Frontal cortex (tissue), 4 donors: ENCODE measurements at places on chromosomes 13 and 19.

- no peak for DNase-seq
These were observed 361.2 kb downstream of the SUCLA2 start for GRCh38 chr13:47639738-47640447.

GRCh38 chr13:97359181-97360057, 74.5 kb upstream of the RAP2A start:
- DNase-seq = no peak

- no peak for DNase-seq
These were observed 4.2 kb upstream of the DAPK3 start for GRCh38 chr19:3975144-3975543.

- DNase-seq = peak; percentile 55
These were observed at the start of gene CDC34 for GRCh38 chr19:531753-532560. Gene CDC34 (plus strand): TSS chr19:531760. CDS start chr19:531932, 172 bp downstream.

GRCh38 chr19:13097463-13098258, 5.0 kb downstream of the LYL1 start:
- no peak for DNase-seq

DNA sequence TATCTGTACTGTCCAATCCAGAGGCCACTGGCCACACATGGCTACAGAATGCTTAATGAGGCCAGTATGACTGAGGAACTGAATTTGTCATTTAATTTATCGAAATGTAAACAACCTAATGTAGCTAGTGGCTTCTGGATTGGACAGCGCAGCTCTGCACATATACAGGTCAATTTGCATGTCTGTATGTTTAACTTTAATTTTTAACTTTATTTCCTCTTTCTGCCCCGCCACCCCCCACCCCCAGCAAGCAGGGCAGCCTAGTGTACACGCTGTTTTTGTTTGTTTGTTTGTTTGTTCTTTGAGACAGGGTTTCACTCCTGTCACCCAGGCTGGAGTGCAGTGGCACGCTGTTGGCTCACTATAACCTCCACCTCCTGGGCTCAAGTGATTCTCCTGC, 15.5 kb downstream of the ZSWIM9 start:
- no peak for DNase-seq

- no peak for DNase-seq
These were observed 6.1 kb upstream of the LSM4 start for GRCh38 chr19:18329035-18329376.

- DNase-seq = no peak
These were observed 214.9 kb downstream of the KCNRG start for GRCh38 chr13:50229960-50230661.

- peak; percentile 25 for DNase-seq
These were observed 290.9 kb upstream of the SOX21 start for GRCh38 chr13:95003019-95003813.

DNA sequence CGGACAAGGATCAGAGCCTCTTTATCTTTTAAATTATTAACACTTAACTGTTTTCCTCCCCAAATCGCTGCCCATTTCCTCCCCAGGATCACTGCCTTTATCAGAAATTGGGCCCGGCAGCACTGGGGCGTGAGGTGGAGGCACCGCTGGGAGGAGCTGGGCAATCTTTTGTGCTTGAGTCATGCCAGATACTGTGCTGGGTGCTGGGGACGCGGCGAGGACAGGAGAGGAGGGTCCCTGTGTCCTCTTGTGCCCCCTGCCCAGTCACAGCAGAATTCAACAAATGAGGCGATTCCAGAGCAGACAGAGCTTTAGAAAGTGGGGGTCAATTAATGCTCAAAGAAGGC, 347.8 kb downstream of the ZNF536 start:
- DNase-seq = no peak

GRCh38 chr19:11281356-11282049, 14.5 kb upstream of the TSPAN16 start:
- no peak for DNase-seq

DNA sequence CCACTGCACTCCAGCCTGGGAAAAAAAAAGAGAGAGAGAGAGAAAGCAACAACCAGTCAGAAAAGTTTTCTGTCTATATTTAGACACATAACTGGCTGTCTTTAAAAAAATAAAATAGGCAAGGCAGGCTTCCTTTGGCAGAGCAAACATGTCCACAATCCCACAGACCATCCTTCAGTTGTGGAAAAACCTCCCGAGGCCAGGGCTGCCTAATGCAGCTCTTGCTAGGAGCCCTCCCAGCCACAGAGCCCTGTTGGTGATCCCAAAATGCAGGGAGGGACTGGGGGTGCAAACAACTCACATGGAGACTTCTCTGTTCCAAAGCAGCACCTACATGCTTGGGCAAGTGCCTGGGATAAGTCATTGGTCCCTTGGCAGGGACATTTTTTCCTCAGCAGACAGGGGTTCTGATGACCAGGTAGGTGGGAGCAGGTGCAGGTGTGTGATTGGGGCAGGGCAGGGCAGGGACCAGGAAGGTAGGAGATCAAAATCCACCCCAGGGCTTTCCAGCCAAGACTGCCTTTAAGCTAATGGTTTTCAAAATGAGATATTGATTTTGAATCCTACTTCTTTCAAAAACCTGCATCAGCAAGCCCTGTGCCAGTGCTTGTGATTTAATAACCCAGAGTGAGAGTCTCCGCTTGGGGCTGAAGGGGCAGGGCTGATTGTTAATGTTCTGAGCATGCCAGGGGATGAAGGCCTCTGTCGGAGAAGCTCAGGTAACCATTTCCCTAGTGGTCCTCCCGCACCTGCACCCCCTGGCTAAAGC, 178.5 kb downstream of the USP12 start:
- no peak for DNase-seq

- DNase-seq = no peak
These were observed 1.1 kb downstream of the ELF1 start for GRCh38 chr13:41017817-41018601.

DNA sequence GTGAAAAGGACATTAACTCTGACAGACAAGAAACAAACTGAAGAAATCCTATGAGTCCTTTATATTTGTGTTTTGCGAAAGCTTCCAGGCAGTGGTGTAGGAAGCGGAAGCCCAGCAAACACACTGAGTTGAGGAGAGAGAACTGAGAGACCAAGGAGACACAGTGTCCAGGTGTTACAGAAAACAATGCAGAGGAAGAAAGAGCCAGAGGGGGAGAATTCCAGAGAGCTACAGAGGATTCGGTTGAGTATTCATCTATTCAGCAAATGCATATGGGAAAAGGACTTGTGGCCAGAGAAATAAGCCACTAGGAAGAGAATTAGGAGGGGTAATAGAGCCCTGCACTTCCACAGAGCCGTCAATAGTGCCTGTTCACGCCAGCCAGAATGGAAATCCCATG, 183.5 kb downstream of the LIG4 start:
- DNase-seq = no peak

DNA sequence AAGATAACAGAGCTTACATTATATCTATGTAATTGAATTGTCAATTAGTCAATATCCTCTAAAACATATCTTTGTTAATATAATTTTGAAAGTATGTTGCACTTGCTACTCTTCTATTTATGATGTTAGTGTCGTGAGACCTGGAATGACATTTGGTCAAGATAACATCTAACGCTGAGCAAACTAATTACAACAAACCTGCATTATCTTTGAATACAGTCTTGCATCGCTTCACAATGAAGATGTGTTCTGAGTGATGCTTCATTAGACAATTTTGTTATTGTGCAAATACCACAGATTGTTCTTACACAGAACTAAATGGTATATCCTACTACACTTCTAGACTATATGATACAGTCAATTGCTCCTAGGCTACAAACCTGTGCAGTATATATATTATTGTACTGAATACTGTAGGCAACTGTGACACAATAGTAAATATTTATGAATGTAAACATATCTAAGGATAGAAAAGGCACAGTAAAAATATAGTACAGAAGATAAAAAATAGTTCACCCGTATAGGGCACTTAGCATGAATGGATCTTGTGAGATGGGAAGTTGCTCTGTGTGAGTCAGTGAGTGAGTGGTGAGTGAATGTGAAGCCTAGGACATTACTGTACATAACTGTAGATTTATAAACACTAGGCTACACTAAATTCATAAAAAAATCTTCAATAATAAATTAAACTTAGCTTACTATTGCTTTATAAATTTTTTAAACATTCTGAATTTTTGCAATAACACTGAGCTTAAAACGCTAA, 1773.8 kb downstream of the PCDH9 start:
- DNase-seq = no peak

- peak; percentile 10 for DNase-seq
These were observed 128.2 kb downstream of the PCDH9 start for GRCh38 chr13:67101730-67102467.

GRCh38 chr13:48741377-48741776, 87.6 kb downstream of the CYSLTR2 start:
- DNase-seq = no peak
